ENCODE measurements at places on chromosomes 4 and X.
A peak's percentile ranks its signal among the peaks of the same experiment; 100 is the strongest.

DNA sequence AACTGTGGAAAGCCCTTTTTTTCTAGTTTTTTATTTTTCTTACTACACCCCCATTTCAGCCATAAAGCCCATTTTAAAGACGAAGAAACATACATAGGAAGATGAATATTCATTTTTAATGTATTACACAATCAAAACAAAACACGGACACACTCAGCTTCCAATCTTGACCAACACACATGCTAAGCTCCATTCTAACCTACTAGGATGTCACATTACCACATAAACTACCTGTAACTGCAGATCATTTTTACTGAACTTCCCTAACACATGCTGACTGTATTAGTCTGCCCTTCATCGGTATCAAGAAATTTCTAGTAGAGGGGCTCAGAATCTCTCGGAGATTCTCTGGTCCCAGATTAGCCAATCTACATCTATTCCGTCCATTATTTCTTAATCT is 1.8 kb downstream of the CCNI start:
- DNase-seq: no peak

GRCh38 chr4:107472265-107472948 is 247.6 kb downstream of the PAPSS1 start:
- no peak for DNase-seq

DNA sequence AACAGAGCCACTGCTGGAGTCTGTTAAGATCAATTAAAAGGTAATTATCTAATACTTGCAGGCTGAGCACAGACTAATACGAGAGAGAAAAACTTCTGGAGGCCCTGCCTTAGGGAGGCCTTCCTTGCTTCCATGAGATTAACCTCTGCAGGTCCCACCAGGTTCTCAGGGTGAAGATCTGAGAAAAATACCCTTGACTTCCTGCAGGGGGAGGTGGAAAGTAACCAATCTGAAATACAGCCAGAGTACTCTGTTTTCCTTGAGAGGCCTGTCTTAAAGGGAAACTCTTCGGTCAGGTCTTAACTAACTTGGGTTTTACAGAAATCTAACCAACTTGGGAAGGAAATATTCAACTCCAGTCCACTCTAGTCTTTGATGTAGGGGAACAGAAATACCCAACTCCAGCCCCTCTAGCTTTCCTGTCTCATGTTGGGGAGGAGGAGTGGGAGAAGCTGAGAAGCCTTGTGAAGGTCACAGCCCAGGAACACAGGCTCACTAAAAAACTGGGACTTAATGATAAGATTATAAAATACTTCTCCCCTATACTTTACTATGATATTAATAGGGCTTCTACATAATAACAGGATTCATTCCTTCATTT is 77.1 kb downstream of the TBCK start:
- peak; percentile 27 for DNase-seq

GRCh38 chr4:26120098-26120825 is 200.6 kb upstream of the RBPJ start:
- DNase-seq: no peak

- no peak for DNase-seq
Observed at GRCh38 chr4:31298737-31299136, 578.6 kb downstream of the PCDH7 start.

DNA sequence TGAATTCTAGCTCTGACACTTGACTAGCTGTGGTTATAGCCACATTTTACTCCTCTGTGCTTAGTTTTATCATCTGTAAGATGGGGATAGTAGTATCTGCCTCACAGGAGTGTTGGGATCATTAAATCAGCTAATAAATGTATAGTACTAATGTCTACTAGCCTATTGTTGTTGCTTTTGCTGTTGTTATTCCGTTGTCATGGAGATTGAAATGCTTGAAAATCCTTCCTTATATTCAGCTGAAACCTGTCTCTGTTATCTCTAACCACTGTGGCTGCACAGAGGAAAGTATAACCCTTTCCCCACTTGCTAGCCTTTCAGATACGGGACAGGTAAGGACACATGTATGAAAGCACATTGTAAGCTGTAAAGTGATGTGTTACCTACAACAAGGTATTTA is 33.9 kb downstream of the CLCN5 start:
- no peak for DNase-seq

All from epithelial cell of proximal tubule (primary cell).